IMR-90 (cell line): ENCODE measurements at places on chromosomes 6 and 20. TPM values are rescaled to one million over a fixed set of nuclear protein-coding genes. Genes with fewer than 3 reads are reported as not detected.

GRCh38 chr6:159098636-159099106, 53.9 kb upstream of the TAGAP start:
- no peak for DNase-seq

KIAA0408 gene
- polyA plus RNA-seq = 1.4 and 2.9 TPM in 2 replicates

RAB32 gene
- 55.4 and 55.7 TPM in 2 replicates for polyA plus RNA-seq

DNA sequence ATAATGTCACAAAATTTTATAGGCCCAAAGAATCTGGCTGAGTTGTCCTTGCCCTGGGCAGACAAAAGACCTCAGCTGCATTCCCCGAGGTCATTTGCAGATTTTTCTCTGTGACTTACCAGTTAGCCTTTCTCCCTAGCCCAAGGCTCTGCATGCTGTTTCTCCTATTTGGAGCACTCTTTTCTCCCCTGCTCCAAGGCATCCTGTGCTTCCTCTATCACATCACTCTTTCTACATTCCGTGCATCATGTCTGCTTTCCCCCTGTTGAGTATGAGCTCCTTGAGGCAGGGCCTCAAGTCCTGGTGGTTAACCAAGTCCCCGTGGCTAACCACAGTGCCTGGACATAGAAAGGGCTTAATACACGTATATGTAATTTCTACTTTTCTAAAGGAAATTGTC, 593 bp upstream of the GSTA3 start:
- no peak for DNase-seq

GRCh38 chr6:1591926-1592325, 17.8 kb upstream of the FOXC1 start:
- DNase-seq = no peak

DNA sequence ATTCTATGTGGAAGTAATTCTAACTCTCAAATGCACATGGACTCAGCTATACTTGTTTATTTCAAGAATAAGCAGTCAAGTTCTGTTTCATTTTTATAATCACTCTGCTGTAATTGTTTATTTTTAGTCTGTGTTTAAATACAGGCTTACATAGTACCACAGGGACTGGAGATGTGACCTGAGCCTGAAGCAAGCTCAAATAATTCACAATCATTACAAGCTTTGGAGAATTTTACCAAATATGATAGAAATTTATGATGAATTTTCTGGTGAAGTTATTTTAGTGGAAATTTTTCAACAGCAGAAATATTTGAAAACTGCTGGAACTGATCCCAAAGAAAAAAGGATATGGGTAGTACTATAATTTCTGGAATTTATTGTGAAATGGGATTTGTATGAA, 41.6 kb upstream of the DSE start:
- DNase-seq = peak; percentile 38

RPS6KA2 gene
- polyA plus RNA-seq = 27.6 and 31.3 TPM in 2 replicates

DNA sequence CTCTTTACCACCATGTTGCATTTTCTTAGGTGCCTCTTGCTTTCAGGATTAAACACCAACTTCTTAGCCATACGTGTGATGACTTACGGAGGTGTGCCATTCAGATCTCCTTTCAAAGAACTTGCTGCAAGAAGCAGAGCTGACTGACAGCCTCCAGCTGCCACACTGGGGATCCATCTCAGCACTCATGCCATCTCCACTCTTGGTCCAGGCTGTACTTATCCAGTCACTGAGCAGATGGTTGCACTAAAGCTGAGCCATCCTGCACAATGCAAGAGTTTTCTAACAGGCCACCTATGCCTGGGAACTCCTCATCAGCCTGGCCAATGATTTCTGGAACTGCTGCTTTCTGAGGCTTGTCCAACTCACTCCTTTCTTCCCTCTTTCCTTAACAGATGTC, 31.4 kb upstream of the KIF6 start:
- no peak for DNase-seq

DNA sequence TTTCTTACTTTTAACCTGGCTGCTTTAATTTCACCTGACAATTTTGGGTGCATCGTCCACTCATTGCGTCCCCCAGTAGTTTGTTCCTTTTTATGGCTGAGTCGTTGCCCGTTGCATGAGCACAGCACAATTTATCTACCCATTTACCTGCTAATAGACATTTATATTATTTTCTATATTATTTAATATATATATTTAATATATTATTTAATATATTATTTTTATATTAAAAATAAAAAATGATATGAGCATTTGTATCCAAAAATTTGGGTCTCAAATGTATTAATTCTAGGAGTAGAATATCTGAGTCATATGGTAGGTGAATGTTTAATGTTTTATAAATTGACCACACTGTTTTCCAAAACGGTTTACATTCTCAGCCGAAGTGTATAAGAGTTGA, 300.2 kb downstream of the THBS2 start:
- DNase-seq = no peak

SNAP25 gene
- 2.0 and 2.8 TPM in 2 replicates for polyA plus RNA-seq

DNA sequence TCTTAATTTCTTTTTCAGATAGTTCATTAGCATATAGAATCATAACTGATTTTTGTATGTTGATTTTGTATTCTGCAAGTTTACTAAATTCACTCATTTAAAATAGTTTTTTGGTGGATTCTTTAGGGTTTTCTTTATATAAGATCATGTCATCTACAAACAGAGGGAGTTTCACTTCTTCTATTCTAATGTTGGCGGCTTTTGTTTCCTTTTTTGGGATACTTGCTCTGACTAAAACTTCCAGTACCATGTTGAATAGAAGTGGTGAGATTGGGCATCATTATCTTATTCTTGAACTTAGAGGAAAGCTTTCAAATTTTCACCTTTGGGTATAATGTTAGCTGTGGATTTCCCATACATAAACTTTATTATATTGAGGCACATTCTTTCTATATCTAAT, 296.9 kb downstream of the BCKDHB start:
- DNase-seq = no peak

DNA sequence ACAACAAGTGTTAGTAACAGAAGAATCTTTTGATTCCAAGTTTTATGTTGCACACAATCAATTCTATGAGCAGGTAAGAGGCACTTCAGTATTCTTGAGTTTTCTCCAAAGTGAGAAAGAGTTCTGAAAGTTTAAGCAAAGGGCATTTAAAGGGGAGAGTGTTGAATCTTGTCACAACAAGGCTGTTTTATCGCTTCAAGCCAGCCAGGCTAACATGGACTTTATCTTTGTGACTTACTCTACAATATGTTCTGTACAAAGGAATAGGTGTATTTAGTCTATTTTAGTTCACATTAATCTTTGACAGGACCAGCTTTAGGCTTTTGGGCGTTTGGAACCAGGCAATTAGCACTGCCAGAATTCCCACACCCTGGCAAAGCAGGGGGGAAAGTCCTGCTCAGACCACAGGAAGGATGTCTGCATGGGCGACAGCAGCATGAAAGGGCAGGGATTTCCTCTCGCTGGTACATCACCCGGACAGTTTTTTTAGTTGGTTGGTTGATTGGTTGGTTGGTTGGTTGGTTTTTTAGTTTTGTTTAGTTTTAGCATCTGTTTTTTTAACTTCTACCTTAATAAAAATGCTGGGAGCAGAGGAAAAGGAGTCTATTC, 395.4 kb upstream of the SOX4 start:
- DNase-seq = no peak

GRCh38 chr6:27838945-27839625, 73.1 kb downstream of the OR2B2 start:
- DNase-seq = peak; percentile 35

TRIM38 gene
- polyA plus RNA-seq = 3.3 and 4.1 TPM in 2 replicates

- DNase-seq = peak; percentile 74
These were observed 11.6 kb upstream of the ITPR3 start for GRCh38 chr6:33609528-33609927.

- DNase-seq = no peak
These were observed 7.2 kb downstream of the TPX2 start for GRCh38 chr20:31746068-31746878.

GRCh38 chr20:7940341-7940740, at the start of gene HAO1:
HAO1 (minus strand) TSS chr20:7940458; CDS start chr20:7940422, 36 bp downstream.
- no peak for DNase-seq

- DNase-seq = peak; percentile 82
These were observed 28.9 kb downstream of the PSMB9 start for GRCh38 chr6:32882879-32883250.

HELZ2 gene
- polyA plus RNA-seq = 10.6 and 12.2 TPM in 2 replicates

DNA sequence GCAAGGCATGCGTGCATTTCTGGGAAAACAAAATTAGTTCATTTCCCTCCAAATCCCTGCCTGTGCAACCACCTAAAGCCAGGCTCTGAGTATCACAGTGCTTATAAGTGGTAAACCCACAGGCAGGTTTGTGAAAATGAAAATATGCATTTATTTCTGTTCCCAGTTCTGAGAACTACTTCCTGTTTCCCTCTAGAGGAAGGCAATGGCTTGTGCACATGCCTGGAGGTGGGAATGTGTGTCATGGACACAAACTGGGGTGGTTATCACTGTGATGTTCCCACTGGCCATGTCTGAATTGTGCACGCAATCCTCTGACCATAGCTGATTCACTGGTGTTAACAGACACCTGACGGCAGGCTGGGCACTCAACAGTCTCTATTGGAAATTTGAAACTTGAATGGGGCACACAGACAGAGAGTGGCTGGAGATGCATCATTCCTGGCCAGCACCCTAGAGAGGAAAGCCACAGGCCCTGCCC, 26.3 kb downstream of the FAM110A start:
- DNase-seq = peak; percentile 12

DNA sequence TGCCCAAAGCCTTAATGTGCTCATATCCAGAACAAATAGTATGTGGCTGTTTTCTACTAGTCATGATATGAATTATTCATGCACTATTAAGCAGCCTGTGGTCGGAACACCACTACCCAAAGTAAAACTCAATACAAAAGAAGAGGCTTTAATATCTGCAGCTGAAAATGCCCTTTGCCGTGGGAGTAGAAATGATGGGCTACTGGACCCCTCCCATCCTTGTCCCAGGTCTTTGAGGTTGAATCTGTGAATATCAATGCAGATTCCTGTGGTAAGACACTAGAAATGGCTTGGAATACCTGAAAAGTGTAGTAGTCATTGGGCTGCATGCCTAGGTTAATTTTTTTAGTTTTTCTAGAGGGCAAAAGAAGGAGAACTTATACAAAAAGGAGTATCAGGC, 303.7 kb downstream of the TBC1D7 start:
- DNase-seq = no peak

DNA sequence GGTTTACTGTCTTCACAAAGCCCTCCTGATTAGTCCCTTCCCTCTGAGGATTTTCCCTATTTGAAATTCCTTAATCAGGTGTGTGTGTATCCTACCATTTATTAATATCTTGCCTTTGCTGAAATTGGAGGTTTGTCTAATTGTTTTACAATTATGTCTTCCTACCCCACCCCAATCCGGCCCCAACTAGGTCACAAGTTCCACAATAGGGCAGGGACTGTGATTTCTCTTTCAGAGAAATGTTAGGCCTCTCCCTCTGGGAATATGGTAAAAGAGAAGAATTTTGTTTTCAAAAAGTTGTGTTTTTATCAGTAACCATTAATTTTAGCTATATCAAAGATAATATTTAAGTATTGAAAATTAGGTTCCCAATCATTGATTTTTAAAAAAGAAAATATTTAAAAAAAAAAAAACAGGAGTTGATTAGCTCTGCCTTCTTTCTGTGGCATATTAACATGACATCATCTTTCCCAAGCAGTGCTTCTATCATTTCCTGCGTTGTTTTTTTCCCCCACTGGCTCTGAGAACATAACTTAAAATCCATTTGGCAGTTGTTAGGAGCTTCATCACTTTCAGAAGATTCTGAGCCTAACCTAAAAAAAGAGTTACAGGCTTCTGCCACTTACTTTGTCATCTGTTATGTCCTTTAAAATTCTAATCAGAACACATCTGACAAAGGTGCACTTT, 36.1 kb downstream of the BLOC1S5 start:
- peak; percentile 38 for DNase-seq

DNA sequence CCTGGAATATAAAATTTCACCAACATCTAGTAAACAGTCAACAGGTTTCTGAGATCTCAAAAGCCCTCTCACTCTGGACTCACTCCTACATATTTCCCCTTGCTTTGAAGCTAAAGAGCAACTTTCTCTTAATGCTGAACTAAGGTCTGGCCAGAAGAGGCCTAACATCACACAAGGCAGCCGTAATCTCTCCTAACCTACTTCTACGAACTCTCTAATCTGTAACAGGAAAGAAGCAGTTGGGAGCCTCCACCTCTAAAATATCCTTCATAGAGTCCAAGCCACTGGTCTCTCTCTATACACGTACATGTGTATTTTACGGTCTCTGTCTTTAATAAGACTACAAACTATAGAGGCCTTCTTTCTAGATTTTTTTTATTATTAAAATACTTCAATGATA, 72.0 kb downstream of the REV3L start:
- no peak for DNase-seq

EDN3 gene
- not detected in 2 replicates for polyA plus RNA-seq

- no peak for DNase-seq
These were observed 55.5 kb upstream of the TRERF1 start for GRCh38 chr6:42507195-42507594.

ARMC12 gene
- polyA plus RNA-seq = 0.56 and 0.74 TPM in 2 replicates

GRCh38 chr20:57708694-57709673, 831 bp downstream of the PMEPA1 start:
- peak; percentile 19 for DNase-seq

GRCh38 chr6:117459204-117459944, 23.1 kb upstream of the DCBLD1 start:
- no peak for DNase-seq

DNA sequence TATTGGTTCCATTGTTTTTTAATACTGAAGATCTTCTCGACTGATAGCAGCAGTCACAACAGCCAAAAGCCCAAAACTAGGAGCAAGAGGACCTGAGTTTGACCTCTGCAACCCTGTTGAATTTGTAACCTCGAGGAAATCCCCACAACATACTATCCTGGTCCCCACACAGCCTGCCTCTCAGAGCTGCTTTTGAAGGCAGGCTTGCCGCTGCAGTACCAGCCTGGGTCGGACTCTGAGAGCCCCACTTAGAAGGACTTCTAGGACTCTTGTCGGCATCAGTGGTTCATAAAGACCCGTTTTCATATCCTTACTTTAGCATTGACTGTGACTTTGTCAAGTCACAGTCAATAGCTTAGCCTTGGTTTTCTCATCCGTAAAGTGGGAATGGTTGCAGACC, 49.3 kb downstream of the EBF4 start:
- DNase-seq = no peak

SYCP2 gene
- polyA plus RNA-seq = 0.22 and 0.31 TPM in 2 replicates

DNA sequence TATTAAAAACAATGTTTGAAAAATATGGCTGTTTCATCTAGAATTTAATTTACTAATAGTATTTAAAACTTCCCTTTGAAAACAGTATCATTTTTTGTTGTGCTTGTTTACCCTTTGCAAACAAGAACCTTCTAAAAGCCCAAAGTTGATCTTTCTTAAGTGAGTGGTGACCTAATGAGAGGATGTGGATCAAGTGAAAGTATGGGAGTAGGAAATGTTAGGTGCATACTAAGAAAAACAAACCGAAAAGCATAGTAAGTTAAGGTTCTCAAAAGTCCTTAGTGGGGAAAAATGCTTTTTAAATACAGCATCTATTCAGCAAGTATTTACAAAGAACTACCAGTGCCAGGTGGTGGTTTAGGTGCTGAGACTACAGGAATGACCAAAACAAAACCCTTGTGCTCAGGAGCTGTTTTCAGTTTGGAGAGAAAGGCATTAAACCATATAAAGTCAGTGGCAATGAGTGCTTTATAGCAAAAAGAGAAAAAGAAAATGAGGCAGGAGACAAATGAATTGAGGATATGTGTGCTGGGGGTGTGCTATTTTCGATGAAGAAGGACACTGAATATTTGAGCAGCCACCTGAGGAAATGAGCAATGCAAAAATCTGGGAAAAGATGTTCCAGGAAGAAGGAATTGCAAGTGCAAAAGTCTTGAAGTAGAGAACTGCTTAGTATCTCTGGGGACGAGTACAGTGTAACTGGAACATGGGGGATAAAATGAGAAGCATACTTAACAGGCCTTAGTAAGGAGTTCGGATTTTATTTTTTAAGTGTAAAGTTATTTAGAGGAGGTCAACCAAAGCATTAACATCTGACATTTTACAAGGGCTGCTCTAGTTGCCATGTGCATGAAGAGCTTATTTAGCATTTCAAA, 24.0 kb downstream of the RNF146 start:
- no peak for DNase-seq

LY6G6D gene
- polyA plus RNA-seq = not detected in 2 replicates
